ENCODE measurements at places on chromosomes 6 and 20. TPM values are rescaled to one million over a fixed set of nuclear protein-coding genes. Genes with fewer than 3 reads are reported as not detected.

DNA sequence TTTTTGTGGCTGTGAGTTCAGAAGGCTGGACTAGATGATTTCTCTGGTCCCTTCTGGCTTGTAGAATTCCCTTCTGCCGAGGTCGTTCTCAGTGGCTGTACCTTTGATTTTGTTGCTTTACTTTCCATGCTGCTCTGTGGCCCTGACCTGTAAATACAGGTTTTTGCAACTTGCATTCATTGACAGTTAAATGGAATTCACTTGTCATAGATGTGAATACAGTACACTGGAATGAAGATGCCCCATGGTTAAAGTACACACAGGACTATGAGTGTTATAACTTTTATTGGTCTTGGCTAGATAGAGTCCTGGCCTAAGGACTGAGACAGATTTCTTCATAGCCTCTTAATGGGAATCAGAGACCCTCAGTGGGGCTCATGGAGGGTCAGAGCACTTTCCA, 12.9 kb upstream of the EFCAB8 start:
- no peak overlapping the region for H3K4me3 ChIP-seq
- H3K27me3 ChIP-seq = no peaks in the 10 kb centered on the region
- H3K4me1 ChIP-seq = no peaks in the 10 kb centered on the region
- H3K36me3 ChIP-seq = peaks cover 37% of the 10 kb centered on the region
- DNase-seq = no peak

DNA sequence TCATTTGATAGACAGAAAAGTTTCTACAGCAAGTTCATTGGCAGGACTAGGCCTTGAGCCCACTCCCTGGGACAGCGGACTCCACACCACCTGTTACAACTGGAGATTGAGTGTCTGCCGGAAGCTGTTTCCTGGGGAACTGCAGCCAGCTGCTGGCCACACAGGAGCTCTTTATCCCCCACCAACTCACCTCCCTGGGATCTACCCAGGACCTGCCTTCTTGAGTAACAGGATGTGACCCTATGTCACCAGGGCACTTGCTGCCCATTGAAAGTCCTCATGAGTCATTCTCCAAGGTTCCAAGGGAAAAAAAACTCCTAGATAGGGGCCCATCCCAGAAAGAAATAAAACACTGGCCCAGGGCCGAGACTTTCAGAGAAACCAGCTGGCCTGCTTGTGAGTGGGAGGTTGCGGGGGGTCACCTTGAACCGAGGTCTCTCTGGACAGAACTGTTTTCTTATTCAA, 37.4 kb upstream of the SLC9A8 start:
- H3K27me3 ChIP-seq = no peaks in the 10 kb centered on the region
- DNase-seq = peak; percentile 77
- H3K4me3 ChIP-seq = no peak overlapping the region

- DNase-seq = no peak
- H3K4me1 ChIP-seq = peaks cover 3% of the 10 kb centered on the region
- no peak overlapping the region for H3K27ac ChIP-seq
- no peaks in the 10 kb centered on the region for H3K36me3 ChIP-seq
- H3K4me3 ChIP-seq = no peak overlapping the region
- H3K27me3 ChIP-seq = no peaks in the 10 kb centered on the region
These were observed 114.3 kb upstream of the JAG1 start for GRCh38 chr20:10788055-10788454.

DNA sequence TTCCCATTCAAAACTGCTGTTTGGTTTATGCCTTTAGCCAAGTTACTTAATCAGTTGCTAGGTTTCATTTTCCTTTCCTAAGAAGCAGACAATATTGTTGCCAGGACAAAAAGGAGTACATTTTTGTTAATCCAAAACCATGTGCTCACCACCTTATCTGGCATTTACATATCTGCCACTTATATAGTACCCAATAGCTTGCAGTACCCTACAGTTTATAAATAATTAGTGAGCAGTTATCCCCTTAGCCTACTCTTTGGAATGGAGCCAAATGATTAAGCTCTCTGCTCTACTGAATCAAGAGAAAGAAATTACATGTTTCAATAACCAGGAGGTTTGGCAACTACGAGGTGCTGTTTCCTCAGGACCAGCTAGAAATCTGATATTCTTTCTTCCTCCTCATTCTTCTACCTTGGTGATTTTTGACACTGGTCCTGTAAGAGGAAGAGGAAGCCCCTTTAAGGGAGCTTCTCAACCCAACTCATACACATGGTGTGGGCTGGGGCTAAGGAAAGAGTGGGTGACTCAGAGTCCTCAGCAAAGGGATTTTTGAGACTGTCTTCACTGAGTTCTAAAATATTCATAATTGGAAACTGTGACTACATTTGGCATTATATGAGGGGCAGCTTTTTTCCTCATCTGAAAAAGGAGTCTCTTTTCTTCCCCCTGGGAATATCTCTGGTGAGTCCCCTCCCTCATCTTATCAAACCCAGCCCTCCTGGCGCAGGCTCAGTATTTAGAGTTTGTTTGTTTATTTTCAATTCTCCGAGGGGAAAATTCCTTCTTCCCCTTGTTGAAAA, 1.5 kb downstream of the ZNFX1 start:
- H3K36me3 ChIP-seq = peaks cover 59% of the 10 kb centered on the region
- H3K4me1 ChIP-seq = peaks cover 22% of the 10 kb centered on the region
- H3K27me3 ChIP-seq = no peaks in the 10 kb centered on the region
- H3K27ac ChIP-seq = peak overlapping the region; percentile 96
- peak overlapping the region; percentile 79 for H3K4me3 ChIP-seq

- no peaks in the 10 kb centered on the region for H3K27me3 ChIP-seq
- H3K4me3 ChIP-seq = no peak overlapping the region
- no peak for DNase-seq
- no peak overlapping the region for H3K27ac ChIP-seq
- no peaks in the 10 kb centered on the region for H3K36me3 ChIP-seq
These were observed 161.0 kb upstream of the ATXN1 start for GRCh38 chr6:16922282-16922681.

- no peak overlapping the region for H3K27ac ChIP-seq
- no peak overlapping the region for H3K4me3 ChIP-seq
- no peaks in the 10 kb centered on the region for H3K4me1 ChIP-seq
- no peak for DNase-seq
These were observed 40.1 kb downstream of the TRMT6 start for GRCh38 chr20:5910186-5910585.

DNA sequence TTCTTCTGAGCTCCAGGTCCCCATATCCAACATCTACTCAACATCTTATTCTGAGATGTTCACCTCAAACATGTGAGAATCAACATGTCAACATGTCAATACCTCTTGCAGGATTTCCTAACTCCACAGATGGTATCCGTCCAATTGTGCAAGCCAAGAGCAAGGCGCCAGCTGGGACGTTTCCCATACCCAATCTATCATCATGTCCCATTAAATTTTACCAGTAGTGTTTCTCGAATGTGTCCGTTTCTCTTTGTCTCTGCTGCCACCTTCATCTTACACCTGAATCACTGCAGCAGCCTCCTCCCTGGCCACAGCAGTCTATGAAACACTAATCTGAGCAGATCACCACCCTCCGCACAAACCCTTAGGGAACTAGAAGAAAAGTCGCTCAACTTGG, 78.0 kb upstream of the RPS6KA2 start:
- H3K4me1 ChIP-seq = no peaks in the 10 kb centered on the region
- no peak for DNase-seq
- H3K27ac ChIP-seq = no peak overlapping the region
- peaks cover 6% of the 10 kb centered on the region for H3K27me3 ChIP-seq
- H3K4me3 ChIP-seq = no peak overlapping the region

GRCh38 chr6:12017263-12017662, 5.2 kb downstream of the HIVEP1 start:
- no peak overlapping the region for H3K4me3 ChIP-seq
- no peak for DNase-seq
- no peaks in the 10 kb centered on the region for H3K27me3 ChIP-seq
- no peaks in the 10 kb centered on the region for H3K36me3 ChIP-seq
- H3K27ac ChIP-seq = no peak overlapping the region

- DNase-seq = no peak
- no peaks in the 10 kb centered on the region for H3K27me3 ChIP-seq
- no peaks in the 10 kb centered on the region for H3K36me3 ChIP-seq
- H3K4me3 ChIP-seq = no peak overlapping the region
These were observed 12.8 kb upstream of the BPI start for GRCh38 chr20:38290829-38291814.

The FOXQ1 gene
- 0.42 TPM for total RNA-seq

The CLIC5 gene
- total RNA-seq = 0.20 TPM

The SLC22A7 gene
- total RNA-seq = not detected

The EFCAB8 gene
- total RNA-seq = 0.42 TPM

The TFAP2D gene
- total RNA-seq = not detected

The DOK5 gene
- total RNA-seq = not detected

The DZANK1 gene
- total RNA-seq = 1.7 TPM

The ZNF831 gene
- total RNA-seq = 0.15 TPM
